Activated T-cell treated with anti-CD3 and anti-CD28 coated beads, Interleukin-2, amount 50 U/mL, for 72 hours (primary cell): ENCODE measurements at places on chromosomes 12 and 14. TPM values are rescaled to one million over a fixed set of nuclear protein-coding genes. Genes with fewer than 3 reads are reported as not detected.

DNA sequence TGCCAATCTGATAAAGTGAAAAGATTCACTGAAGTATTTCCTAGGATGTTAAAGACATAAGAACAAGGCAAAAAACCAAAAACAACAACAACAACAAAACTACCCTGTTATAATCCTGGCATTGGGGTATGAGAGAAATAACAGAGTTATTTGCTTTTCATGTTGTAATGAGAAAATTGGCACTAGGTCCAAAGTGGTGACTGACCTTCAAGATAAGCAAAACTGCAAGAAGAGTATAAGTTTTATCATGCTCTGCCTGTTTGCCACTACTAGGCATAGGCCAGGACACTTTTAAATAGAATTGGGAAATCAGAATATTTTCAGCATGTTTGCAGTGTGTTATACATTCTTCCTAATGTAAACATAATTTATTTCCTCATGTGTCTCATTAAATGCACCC, 140.1 kb upstream of the CPM start:
- no peaks in the 10 kb centered on the region for H3K36me3 ChIP-seq
- H3K4me3 ChIP-seq = no peak overlapping the region
- no peak overlapping the region for H3K27ac ChIP-seq
- peaks cover 53% of the 10 kb centered on the region for H3K27me3 ChIP-seq

GRCh38 chr14:100621806-100622205, 34.6 kb upstream of the BEGAIN start:
- H3K27me3 ChIP-seq = no peaks in the 10 kb centered on the region
- no peak for DNase-seq
- peaks cover 18% of the 10 kb centered on the region for H3K4me1 ChIP-seq
- H3K27ac ChIP-seq = no peak overlapping the region
- H3K36me3 ChIP-seq = no peaks in the 10 kb centered on the region
- no peak overlapping the region for H3K4me3 ChIP-seq

DNA sequence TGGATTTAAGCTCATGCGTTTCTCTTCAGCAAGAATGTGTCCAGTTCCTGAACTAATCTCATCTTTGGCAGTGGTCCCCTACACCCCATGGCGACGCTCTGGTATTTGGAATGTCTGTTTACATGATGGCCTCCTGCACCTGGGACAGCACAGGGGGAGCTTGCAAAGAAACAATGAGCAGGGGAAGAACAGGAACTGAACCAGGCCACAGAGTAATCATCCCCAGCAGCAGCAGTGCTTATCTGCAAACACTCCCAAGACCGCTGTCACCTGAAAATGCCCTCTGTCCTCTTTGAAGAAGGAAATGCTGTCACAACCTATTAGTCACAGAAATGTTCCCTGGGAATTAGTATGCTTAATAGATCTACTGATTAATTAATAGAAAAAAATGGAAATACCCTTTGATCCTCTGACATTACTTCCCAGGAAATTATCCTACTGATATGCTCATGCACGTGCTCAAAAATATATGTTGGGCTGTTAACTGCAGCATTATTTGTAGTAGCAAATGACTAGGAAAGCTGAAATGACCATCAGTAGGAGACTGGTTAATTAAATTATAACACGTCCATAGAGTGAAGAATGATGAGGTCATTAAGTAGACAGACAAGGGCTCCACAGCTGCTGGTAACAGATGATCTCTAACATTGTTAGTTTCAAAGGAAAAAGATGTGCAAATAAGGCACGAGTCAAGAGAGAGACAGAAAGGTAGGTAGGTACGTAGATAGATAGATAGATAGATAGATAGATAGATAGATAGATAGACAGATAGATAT, 279.3 kb upstream of the FLRT2 start:
- H3K27ac ChIP-seq = no peak overlapping the region
- DNase-seq = no peak
- H3K4me1 ChIP-seq = no peaks in the 10 kb centered on the region
- H3K27me3 ChIP-seq = no peaks in the 10 kb centered on the region

KERA gene
- total RNA-seq = not detected

GPX2 gene
- total RNA-seq = not detected

TMPRSS12 gene
- not detected for total RNA-seq
